ENCODE measurements at places on chromosomes 12 and 14.
A peak's percentile ranks its signal among the peaks of the same experiment; 100 is the strongest.

DNA sequence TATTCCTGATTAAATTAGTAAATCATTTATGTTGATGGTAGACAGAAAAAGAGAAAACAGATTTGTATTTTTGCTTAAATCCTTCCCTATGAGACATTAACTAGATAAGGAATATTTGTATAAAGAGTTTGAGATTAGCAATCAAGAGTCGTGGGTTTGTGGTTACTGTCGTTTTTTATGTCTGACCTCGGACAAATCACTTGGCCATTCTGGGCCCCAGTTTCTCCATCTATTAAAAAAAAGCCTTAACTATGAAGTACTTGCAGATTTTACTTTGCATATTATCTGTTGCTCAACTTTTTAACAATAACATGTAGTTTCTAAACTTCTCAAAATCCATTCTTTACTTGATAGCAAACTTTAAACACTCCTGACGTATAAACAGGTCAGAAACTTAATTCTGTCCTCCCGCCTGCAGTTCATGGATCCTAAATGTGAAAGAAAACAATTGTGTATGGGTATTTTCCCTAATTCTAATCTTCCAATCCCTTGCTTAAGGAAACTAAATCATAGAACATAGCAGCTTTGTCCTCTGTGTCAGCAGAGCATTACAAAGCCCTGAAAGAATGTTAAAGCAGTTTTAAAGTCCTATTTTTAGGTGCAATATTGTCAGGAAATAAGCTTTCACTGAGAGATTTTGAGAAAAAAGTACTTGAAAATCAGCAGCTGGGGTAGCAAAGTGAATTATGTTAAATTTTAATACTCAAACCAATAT, 118.2 kb downstream of the GPR135 start:
- no peak for DNase-seq

GRCh38 chr12:47964106-47964728, 821 bp downstream of the TMEM106C start:
- DNase-seq: no peak

DNA sequence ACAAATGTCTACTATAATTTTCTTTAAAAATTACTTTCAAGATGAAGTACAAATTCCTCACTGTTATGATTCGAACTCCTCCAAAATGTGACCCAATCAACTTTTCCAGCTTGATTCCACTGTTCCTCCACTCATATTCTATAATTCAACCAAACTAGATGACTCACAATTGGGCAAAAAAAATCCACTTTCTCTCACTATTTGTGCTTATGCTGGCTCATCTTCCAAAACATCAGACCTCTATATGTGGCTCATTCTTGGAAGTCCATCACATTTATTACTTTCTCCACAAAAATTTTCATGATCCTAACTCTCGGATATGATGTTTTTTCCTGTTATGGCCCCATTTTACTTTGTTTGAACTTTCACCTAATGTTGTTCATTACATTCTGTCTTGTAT, 26.9 kb upstream of the RXYLT1 start:
- DNase-seq: no peak

- peak; percentile 74 for DNase-seq
Observed at GRCh38 chr12:124410354-124411175, 115.7 kb downstream of the RFLNA start.

- DNase-seq: no peak
Observed at GRCh38 chr12:87441511-87441910, 587.7 kb downstream of the C12orf50 start.

DNA sequence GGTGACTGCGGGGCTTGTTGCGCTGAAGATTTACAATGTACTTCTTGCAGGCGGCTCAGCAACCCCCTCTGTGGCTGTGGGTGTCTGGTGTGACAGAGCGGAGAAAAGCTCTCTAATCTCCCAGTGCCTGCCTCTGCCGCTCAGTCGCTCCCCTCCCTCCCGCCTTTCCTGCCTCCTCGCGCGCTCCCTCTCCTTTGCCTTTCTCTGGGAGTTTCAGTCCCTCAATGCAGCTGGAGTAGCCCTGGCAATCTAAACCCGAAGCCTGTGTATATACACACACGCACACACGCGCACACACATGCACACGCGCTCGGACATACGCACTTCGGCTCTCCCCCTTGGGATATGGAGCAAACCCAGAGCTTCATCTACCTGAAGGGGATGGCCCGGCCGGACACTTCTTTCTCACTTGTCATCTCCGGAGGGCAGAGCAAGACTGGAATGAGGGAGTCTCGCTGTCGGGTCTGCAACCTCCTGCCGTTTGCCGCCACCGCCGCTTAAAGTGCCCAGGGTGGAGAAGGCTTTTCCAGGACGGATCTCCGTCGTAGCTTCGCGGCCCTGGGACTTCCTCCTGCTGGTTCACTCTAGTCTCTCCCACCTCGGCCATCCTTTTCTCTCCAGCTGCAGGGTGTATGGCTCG, 599 bp upstream of the TRHDE start:
- no peak for DNase-seq

DNA sequence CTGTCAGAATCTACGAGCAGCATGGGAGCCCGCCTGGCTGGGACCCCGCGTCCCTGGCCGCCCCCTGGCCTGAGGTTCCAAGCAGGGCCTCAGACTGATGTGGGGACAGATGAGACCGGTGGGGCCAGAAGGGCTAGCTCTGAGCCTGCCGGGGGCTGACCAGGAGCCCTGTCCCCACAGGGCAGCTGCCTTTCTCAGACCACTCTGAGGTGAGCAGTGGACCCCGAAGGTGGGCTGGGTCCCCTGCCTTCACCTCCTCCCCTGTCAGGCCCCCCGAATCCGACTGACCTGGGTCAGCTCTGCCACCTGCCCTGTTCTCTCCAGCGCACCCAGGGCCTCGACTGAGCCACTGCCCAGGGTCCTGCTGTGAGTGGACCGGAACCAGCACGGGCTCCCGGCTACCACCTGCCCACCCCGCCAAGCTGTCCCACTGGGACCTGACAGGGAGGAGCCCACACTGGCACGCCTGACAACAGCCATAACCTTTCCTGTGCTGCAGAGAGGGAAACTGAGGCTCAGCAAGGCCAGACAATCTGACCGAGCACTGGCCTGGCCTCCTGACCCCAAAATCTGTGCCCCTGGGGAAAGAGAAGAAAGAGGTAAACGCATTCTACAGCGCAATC, 29.7 kb upstream of the TMEM179 start:
- no peak for DNase-seq

GRCh38 chr12:15883536-15883935, 1.3 kb downstream of the STRAP start:
- DNase-seq: no peak

GRCh38 chr12:49838973-49839633, 3.8 kb downstream of the BCDIN3D start:
- peak; percentile 65 for DNase-seq

- DNase-seq: no peak
Observed at GRCh38 chr14:75995372-75996041, 9.9 kb downstream of the IFT43 start.

DNA sequence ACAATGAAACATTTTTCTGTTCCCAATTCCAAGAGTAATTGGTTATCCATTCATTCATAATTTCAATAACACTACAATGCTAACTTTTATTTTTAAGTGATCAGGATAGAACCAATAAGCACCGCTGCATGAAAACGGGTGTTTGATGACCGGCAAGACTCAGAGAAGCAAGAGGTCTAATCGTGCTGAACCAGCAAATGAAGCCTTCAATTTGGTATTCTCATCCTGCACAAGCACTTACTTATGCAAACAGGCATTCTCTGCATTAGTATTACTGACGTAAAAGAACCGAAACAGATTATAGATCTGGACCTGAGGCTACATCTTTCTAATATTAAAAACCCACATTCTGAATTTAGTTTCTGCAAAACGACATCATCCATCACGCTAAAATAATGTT, 67.7 kb downstream of the RBM19 start:
- DNase-seq: no peak

GRCh38 chr12:102567031-102567985, 86.9 kb upstream of the IGF1 start:
- DNase-seq: no peak

GRCh38 chr14:54325766-54326165, 71.0 kb upstream of the CDKN3 start:
- DNase-seq: no peak

GRCh38 chr12:98374007-98374406, 141.4 kb upstream of the TMPO start:
- no peak for DNase-seq

GRCh38 chr14:89428546-89429198, 11.6 kb upstream of the FOXN3 start:
- peak; percentile 96 for DNase-seq

GRCh38 chr12:124499898-124500244, 67.5 kb downstream of the NCOR2 start:
- no peak for DNase-seq

GRCh38 chr14:24976602-24977001, 73.3 kb downstream of the STXBP6 start:
- no peak for DNase-seq

DNA sequence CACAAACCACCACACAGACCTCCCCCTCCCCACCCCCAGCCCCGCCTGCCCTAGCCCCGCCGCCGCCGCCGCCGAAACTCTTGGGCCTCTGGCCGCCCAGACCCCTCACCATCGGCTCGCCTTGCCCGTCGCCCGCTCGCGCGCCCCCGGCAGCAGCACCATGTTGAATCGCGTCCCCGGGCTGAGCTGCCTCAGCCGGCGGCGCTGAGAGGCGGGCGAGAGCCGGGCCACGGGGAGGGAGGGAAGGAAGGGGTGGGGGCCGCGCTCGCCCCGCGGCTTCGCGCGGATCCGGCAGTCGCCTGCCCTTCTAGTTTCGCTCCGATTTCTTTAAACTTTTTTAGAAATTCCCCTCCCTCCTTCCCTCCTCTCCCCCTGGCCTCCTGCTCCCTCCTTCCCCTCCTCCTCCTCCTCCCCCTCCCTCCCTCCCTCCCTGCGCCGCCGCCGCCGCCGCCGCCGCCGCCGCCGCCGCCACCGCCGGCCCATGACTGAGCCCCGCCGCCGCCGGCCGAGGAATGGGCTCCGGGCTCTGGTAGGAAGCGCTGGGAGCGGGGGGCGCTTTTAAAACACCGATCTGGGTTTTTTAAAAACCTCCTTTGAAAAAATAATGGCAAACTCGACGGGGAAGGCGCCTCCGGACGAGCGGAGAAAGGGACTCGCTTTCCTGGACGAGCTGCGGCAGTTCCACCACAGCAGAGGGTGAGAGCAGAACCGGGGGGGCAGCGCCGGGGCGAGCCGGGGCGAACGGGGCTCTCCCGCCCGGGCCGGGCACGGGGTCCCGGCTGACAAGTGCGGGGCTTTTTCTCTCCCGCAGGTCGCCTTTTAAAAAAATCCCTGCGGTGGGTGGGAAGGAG, at the start of gene ARID2:
ARID2 (plus strand) TSS at position 474 of the 851 bp plus-strand sequence; CDS start at position 605, 131 bp downstream.
- DNase-seq: no peak

GRCh38 chr14:102277874-102278630, 26.9 kb downstream of the MOK start:
- no peak for DNase-seq

DNA sequence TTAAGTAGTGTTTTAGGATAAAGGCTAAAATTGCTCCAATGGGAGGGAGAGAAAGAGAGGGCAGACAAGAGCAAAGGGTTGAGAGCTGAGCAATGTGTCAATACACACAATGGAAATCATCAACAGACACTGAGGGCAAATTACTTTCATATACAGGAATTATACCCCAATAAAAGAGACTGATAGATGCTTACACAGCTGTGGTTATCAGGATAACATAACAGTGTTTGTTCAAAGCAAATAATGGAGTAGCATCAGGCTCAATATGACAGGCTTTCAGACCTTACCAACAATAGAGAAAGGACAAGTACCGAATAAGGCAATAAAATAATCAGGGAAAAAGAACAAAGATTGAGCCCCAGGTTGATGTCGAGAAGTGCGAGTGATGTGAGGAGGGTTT, 53.4 kb upstream of the DIO2 start:
- no peak for DNase-seq

GRCh38 chr12:16600525-16600924, 5.4 kb downstream of the LMO3 start:
- no peak for DNase-seq

DNA sequence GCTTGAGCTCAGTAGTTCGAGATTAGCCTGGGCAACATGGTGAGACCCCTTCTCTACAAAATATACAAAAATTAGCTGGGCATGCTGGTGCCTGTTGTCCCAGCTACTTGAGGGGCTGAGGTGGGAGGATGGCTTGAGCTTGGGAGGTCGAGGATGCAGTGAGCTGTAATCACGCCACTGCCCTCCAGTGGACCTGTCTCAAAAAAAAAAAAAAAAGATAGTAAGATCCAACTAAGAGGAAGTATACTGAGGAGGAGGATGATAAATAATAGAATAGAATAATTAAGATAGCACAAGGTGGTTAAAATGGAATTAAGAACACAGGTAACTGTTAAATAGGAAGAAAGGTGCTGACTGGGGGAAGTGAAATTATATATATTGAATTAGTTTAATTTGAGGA, 37.0 kb upstream of the BAZ1A start:
- no peak for DNase-seq

DNA sequence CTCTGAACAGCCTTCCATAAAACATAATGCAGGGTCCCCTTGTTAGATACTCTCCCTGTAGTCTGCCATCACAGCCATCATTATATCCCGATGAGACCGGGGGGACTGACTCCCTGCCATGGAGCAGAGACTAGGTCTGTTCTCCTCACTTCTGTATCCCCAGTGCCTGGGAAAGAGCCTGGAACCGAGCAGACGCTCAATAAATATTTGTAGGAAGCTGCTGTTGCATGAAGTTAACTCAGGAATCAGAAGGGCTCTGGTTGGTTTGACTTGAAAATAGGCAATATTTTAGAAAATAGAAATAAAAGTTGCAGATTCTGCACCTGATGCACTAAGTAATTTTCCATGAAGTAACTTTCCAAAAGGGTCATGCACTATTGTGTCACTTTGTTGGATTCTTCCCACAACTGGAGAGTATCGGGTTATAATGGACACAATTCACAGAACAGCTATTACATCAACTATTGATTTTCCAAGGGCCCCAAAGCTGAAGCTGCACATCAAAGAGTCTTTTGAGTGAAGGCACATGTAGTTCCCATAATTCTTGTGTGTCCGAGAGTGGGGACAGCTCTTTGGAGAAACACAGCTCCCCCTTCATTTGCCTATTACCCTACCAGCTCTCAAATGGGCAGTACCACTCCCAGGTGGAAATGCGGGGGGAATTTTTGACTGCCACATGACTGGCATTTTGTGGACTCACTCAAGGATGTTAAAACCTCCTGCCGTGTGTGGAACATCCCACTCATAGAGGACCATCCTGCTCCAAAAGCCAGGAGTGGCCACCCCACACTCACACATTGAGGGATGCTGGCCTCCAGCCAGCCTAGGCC, 18.8 kb downstream of the CLMN start:
- no peak for DNase-seq

GRCh38 chr12:121801595-121802484, 2.0 kb upstream of the SETD1B start:
- DNase-seq: peak; percentile 46

- no peak for DNase-seq
Observed at GRCh38 chr12:131941987-131942341, 7.8 kb upstream of the EP400 start.
